Stimulated activated memory B cell treated with anti-CD40 and anti-IgM and Interleukin-4, amounts not matched to agents 10 μg/mL and 1 μg/mL and 100 μg/mL, for 72 hours (primary cell): ENCODE measurements at places on chromosomes 11 and 22.

GRCh38 chr11:77568916-77569675 is 20.7 kb upstream of the AQP11 start:
- no peak for ATAC-seq

- ATAC-seq, result no peak
These were observed 5.9 kb upstream of the RAC2 start for GRCh38 chr22:37249986-37250385.

DNA sequence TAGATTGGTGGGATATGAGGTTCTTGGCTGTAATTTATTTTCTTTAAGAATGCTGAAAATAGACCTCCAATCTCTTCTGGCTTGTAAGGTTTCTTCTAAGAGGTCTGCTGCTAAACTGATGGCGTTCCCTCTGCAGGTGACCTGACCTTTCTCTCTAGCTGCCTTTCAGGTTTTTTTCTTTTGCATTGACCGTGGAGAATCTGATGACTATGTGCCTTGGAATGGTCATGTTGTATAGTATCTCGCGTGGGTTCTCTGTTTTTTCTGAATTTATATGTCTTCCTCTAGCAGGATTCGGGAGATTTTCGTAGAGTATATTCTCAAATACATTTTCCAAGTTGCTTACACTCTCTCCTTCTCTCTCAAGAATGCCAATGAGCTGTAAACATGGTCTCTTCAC is 122.2 kb downstream of the DDX10 start:
- no peak for ATAC-seq

- no peak for ATAC-seq
These were observed 20.2 kb downstream of the STARD10 start for GRCh38 chr11:72773696-72774095.

- no peak for ATAC-seq
These were observed 800.0 kb upstream of the LUZP2 start for GRCh38 chr11:23696688-23697415.

GRCh38 chr22:17120711-17121232 is 388 bp downstream of the TMEM121B start:
- ATAC-seq, result peak; percentile 26

- ATAC-seq, result no peak
These were observed 1137.0 kb downstream of the FAM181B start for GRCh38 chr11:81596704-81597103.

DNA sequence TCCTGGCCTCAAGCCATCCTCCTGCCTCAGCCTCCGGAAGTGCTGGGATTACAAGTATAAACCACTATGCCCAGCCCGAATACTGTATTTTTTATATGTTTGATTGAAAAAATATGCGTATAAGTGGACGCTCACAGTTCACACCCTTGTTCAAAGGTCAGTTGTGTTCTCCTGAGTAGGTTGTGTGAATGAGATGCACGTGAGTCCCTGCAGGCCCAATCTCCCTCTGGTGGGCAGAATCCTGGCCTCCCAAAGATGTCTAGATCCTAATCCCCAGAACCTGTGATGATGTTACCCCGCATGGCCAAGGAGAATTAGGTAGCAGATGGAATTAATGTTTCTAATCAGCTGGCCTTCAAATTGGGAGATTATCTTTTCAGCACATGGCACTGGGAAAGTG is 41.9 kb downstream of the CTTN start:
- no peak for ATAC-seq

DNA sequence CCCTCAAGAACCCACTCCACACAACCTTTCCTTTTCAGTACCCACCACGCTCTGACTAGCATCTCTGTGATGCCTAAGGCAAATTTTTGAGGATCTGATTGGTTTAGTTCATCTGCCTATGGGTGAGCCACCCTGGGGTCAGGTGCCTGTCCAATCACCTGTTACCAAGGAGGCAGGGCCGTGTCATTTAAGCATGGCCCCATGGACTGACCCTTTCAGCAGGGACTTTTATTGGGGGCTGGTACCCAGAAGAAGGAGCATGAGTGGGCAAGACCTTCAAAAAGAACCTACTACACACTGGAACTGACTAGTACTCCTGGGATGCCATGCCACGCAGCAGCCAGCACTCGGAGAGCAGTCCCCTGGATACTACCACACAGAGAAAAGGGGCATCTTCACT is 28.4 kb downstream of the C11orf91 start:
- ATAC-seq, result no peak

GRCh38 chr22:42714768-42715390 is 5.8 kb downstream of the A4GALT start:
- no peak for ATAC-seq

GRCh38 chr11:47967577-47968525 is 12.5 kb upstream of the PTPRJ start:
- no peak for ATAC-seq

GRCh38 chr11:111306321-111306720 is 8.0 kb downstream of the POU2AF3 start:
- ATAC-seq, result no peak

DNA sequence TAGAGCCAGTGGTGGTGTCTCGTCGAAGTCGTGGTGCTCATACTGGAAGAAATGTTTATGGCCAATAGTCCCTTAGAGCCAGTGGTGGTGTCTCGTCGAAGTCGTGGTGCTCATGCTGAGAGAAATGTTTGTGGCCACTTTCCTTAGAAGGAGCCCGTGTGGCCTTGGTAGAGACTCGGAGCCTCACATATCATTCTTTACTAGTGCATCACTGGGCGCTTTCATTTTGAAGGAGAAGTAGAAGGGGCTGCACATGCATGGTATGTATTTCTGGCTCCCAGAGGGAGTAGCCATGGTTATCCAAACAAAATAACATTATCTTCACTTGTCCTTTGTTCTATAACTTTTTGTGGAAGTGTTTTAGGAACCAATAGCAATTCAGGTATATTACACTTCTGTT is 69.5 kb downstream of the JAM3 start:
- ATAC-seq, result no peak
